ENCODE measurements at places on chromosomes 12 and 14. TPM values are rescaled to one million over a fixed set of nuclear protein-coding genes. Genes with fewer than 3 reads are reported as not detected.

DNA sequence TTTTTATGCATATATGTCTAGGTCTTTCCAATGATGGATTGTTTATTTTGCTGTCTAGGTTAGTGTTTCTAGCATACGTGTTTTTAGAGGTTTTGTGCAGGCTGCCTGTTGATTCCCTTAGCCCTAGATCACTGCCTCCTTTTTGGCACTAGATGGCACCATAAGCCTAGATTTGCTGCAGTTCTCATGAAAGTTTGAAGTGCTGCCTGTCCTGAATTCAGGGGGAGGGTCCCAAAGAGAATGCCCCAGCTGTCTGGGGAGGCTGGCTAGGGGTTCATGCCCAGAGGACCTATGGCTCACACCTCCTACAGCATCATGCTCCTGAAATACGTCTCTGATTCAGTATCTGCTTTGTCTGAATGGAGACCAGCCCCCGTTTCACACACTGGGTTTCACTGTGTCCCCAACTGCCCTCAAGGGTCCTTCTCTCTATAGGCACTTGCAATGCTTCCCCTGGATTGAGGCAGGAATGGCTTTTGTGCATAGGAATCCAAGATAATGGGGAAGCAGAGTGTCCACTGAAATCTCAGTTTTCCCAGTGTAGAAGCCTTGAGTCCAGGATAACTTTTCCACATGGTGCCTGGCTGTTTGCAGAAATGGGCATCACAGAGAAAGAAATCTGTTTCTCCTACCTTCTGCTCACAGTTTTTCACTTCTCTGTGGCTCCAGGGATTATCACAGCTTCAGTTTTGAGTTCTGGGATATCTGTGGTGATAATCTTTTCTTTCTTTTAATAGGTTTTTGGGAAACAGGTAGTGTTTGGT is 14.2 kb upstream of the TXNRD1 start:
- H3K36me3 ChIP-seq: no peaks in the 10 kb centered on the region
- no peaks in the 10 kb centered on the region for H3K4me1 ChIP-seq
- no peaks in the 10 kb centered on the region for H3K27me3 ChIP-seq

- no peak overlapping the region for H3K27ac ChIP-seq
- H3K36me3 ChIP-seq: no peaks in the 10 kb centered on the region
- no peak overlapping the region for H3K4me3 ChIP-seq
- H3K27me3 ChIP-seq: no peaks in the 10 kb centered on the region
- H3K4me1 ChIP-seq: peaks cover 21% of the 10 kb centered on the region
Measured at GRCh38 chr12:38907201-38907923, 2.0 kb upstream of the CPNE8 start.

DNA sequence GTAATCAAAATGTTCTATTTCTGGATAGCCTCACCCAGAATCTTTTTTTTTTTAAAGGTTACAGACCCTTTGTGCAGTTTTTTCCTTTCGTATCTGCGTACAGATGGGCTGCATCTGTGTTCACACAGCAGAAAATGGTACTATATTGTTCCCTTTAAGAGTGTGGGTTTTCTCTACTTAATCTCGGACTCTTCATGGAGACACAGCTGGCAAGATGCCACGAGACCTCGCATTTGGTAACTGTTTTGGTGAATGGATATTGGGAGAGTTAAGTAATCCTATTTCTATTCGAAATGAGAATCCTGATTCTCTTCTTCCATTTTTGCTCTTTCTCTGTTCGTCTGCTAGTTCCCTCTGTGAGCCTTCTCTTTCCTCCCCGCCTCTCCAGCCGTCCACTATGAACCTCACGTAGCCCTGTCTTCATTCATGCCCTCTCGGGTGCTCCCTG is 85.7 kb downstream of the SAMD4A start:
- DNase-seq: no peak
- H3K4me1 ChIP-seq: no peaks in the 10 kb centered on the region
- H3K36me3 ChIP-seq: no peaks in the 10 kb centered on the region
- H3K27ac ChIP-seq: no peak overlapping the region
- peaks cover 4% of the 10 kb centered on the region for H3K27me3 ChIP-seq

The GPR65 gene
- 14.2 TPM for total RNA-seq

DNA sequence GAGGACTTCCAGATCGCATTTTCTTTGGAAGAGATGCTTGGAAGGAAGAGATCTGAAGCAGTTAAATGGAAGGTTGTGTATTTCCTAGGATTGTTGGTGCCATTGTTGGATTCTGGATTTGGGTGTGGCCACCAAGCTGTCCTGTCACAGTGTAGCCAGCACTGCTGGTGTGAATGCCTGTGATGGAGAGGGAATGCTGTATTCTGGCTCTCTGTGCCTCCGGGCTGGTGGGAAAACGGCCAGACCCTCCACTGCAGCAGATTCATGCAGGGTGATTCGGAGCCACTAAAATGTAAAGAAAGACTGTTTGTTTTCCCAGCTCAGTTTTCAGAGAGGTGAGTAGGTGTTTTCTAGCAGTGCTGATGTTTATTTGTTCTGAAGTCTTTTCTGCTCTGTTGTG is 30.7 kb upstream of the MANSC4 start:
- no peak for DNase-seq
- no peak overlapping the region for H3K4me3 ChIP-seq
- no peak overlapping the region for H3K27ac ChIP-seq
- H3K36me3 ChIP-seq: no peaks in the 10 kb centered on the region
- H3K4me1 ChIP-seq: peaks cover 10% of the 10 kb centered on the region

DNA sequence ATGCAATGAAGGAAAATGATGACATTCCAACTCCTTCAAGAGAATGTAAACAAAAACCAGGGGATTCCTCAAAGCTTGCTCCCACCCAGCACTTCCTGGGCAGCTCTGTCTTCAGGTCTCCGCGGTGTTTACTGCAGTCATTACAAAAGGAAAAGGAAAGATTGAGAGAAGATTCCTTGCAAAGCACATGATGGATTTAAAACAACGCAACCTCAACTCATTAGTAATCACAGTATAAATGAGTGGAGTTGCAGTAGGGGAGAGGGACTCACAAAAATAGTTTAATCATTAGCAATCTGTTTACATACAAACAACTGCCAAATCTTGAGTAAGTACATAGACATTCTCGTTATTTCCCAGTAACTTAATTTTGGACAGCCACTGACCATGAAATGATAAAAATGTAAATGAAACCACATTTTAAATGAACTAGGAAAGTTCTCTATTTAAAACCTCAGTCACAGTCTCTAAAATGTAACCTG is 49.7 kb upstream of the OVCH1 start:
- no peaks in the 10 kb centered on the region for H3K27me3 ChIP-seq
- no peaks in the 10 kb centered on the region for H3K36me3 ChIP-seq
- DNase-seq: no peak
- no peak overlapping the region for H3K27ac ChIP-seq
- H3K4me1 ChIP-seq: no peaks in the 10 kb centered on the region
- no peak overlapping the region for H3K4me3 ChIP-seq

GRCh38 chr14:50070840-50071548 is 45.4 kb downstream of the VCPKMT start:
- H3K27ac ChIP-seq: no peak overlapping the region
- no peak for DNase-seq
- no peaks in the 10 kb centered on the region for H3K27me3 ChIP-seq
- peaks cover 7% of the 10 kb centered on the region for H3K4me1 ChIP-seq
- H3K4me3 ChIP-seq: no peak overlapping the region

The AGAP2 gene
- total RNA-seq: 63.2 TPM

DNA sequence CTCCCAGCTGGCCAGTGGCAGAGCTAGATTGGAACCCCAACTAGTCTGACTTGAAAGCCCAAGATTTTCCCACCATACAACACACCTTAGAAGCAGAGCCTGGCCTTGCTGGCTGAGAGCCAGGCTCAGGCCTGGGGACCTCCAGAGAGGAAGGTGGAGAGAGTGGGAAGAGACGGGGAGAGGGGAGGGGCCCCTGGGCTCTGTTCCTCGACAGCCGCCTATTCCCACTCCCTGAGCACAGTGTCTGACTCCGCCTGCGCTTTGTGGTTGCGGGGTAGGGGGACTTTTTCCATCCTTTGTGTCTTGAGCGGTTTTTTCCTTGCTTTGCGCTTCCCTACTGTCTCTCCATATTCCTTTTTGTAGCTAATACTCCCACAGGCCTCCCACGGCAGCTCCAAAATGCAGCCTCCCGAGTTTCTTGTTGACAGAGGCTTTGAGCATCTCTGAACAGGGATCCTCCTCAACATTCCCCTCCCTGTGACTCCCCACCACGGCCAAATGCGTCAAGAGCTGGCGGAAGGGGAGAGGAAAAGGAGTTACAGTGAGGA is 4.0 kb upstream of the KCNH3 start:
- H3K27me3 ChIP-seq: no peaks in the 10 kb centered on the region
- no peak for DNase-seq
- peaks cover 16% of the 10 kb centered on the region for H3K4me1 ChIP-seq

The GLT8D2 gene
- not detected for total RNA-seq

GRCh38 chr12:46264057-46264456 is 4.8 kb downstream of the SLC38A1 start:
- peaks cover 76% of the 10 kb centered on the region for H3K4me1 ChIP-seq
- H3K27me3 ChIP-seq: no peaks in the 10 kb centered on the region
- no peak for DNase-seq
- peak overlapping the region; percentile 7 for H3K27ac ChIP-seq
- no peak overlapping the region for H3K4me3 ChIP-seq
- H3K36me3 ChIP-seq: peaks cover 2% of the 10 kb centered on the region

GRCh38 chr12:119781804-119782203 is 95.3 kb downstream of the CIT start:
- H3K4me3 ChIP-seq: no peak overlapping the region
- H3K27ac ChIP-seq: no peak overlapping the region
- no peaks in the 10 kb centered on the region for H3K4me1 ChIP-seq
- H3K27me3 ChIP-seq: no peaks in the 10 kb centered on the region
- H3K36me3 ChIP-seq: no peaks in the 10 kb centered on the region

DNA sequence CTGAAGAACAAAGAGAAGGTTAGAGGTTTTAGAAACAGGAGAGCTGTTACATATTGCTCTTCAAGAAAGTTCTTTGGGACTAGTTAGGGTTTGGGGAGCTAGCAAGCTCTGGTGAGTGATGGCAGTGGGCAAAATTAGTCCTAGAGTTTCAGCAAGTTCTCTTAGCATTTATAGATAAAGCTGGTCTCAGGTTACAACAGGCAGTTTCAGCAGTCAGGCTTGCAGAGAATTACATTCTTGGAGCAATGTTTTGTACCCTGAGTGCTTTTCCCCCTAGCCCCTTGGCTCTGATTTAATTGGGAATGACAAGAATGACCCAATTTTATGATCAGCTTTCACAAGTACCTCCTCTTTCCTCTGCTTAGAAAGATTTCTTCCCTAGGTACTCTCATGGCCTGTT is 21.4 kb upstream of the EID3 start:
- H3K4me3 ChIP-seq: no peak overlapping the region
- no peak for DNase-seq
- no peaks in the 10 kb centered on the region for H3K27me3 ChIP-seq
- no peak overlapping the region for H3K27ac ChIP-seq
- peaks cover 10% of the 10 kb centered on the region for H3K4me1 ChIP-seq
